Activated CD8-positive, alpha-beta memory T cell treated with anti-CD3 and anti-CD28 coated beads, Interleukin-2, amount 10 ng/mL, durations not matched to agents 7 days and 5 days (primary cell): ENCODE measurements at places on chromosomes 6 and 20. TPM values are rescaled to one million over a fixed set of nuclear protein-coding genes. Genes with fewer than 3 reads are reported as not detected.

KIF13A gene
- not detected for total RNA-seq

LRRC1 gene
- 4.5 TPM for total RNA-seq

ADGRB3 gene
- 0.33 TPM for total RNA-seq

SPAG4 gene
- 5.2 TPM for total RNA-seq

PHACTR1 gene
- total RNA-seq, result 0.73 TPM

PDE7B gene
- 3.5 TPM for total RNA-seq

PLN gene
- not detected for total RNA-seq

OR2B6 gene
- total RNA-seq, result not detected

SPTLC3 gene
- 0.16 TPM for total RNA-seq

DNA sequence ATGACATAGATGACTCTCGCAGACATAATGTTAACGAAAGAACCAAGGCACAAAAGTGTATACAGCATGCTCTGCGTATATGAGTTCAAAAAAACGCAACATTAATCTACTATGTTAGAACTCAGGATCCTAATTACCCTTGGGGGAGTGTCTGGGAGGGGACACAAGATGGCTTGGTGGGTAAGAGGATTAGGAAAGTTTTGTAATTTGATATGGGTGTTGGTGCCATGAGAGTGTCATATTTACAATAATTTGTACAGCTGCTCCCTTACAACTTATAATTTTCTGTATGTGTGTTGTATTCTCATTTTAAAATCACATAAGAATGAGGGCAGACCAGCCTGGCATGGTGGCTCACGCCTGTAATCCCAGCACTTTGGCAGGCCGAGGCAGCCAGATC lies 38.6 kb downstream of the TFEB start:
- no peak overlapping the region for H3K4me3 ChIP-seq
- no peaks in the 10 kb centered on the region for H3K4me1 ChIP-seq
- no peak for DNase-seq
- H3K27ac ChIP-seq, result no peak overlapping the region
- H3K36me3 ChIP-seq, result no peaks in the 10 kb centered on the region

GRCh38 chr20:19756761-19757486 lies 1.1 kb upstream of the RIN2 start:
- H3K27ac ChIP-seq, result no peak overlapping the region
- H3K4me1 ChIP-seq, result no peaks in the 10 kb centered on the region
- no peaks in the 10 kb centered on the region for H3K36me3 ChIP-seq

DNA sequence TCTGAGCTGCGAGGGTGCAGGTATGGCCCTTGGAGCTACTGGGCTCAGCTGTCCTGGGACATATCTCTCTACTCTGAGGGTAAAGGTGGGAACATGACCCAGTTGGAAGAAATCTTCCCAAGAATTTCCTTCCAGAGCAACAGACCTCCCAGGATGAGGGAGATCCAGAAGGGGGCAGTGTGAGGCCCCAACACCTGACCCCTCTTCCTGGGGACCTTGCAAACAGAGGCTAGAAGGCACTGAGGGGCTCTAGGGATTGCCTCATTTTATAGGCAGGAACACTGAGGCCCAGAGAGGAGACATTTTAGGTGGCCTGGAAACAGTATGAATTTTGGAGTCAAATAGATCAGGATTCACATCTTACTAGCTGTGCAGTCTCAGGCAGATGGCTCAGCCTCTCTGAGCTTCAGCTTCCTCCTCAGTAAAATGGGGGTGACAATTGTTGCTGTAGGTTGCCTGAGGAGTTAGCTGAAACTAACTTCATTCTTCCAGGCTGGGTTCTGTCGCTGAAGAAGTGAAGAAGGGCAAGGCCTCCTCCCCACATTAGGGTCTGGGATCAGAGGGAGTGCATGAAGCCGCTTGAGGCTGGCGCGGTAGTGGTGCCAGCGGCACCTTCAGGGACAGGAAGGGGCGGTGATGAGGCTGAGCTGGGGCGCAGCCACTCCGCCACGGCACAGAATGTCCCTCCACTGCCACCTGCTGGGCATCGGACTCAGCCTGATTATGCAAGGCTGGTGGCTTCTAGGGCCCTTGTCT lies 11.4 kb downstream of the KCNK17 start:
- H3K36me3 ChIP-seq, result no peaks in the 10 kb centered on the region
- H3K27me3 ChIP-seq, result peaks cover 10% of the 10 kb centered on the region
- peak overlapping the region; percentile 44 for H3K4me3 ChIP-seq
- peak overlapping the region; percentile 30 for H3K27ac ChIP-seq
- DNase-seq, result peak; percentile 93

- DNase-seq, result no peak
- no peaks in the 10 kb centered on the region for H3K36me3 ChIP-seq
- no peak overlapping the region for H3K27ac ChIP-seq
- peaks cover 11% of the 10 kb centered on the region for H3K4me1 ChIP-seq
Observed at GRCh38 chr20:62875419-62876361, 14.1 kb upstream of the TCFL5 start.

GRCh38 chr20:57612436-57612835 lies 7.8 kb downstream of the ZBP1 start:
- DNase-seq, result peak; percentile 19
- H3K27me3 ChIP-seq, result no peaks in the 10 kb centered on the region
- peaks cover 59% of the 10 kb centered on the region for H3K36me3 ChIP-seq
- peaks cover 9% of the 10 kb centered on the region for H3K4me1 ChIP-seq

DNA sequence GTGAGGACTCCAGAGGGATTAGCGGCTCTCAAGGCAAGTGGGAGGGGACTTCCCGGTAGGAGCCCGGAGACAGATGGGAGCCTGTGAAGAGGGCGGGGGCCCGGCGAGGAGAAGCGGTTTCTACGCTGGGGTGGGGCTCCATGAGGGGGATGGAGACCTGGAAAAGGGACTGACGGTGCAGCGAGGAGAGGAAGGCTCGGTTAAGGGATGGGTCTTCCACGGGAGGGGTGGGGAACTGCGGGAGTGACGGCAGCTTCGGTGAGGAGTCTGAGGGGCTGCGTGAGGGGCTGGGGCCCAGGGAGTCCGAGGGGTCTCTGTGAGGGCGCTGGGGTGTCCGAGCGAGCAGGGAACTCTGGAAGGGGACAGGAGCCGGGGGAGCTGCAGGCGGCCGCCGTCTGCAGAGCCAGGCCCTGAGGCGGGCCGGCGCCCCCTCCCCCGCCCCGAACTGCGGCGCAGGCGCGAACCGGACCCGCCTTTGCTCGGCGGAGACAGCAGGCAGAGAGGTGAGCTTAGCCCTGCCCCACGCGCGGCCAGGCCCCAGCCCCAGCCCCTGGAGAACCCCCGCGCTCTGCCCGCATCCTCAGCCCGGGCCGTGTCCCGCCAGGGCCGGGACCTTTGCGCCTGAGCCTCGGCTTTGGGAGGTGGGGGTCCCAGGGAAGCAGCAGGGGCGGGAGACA lies at the start of gene NRSN2:
TSS of gene NRSN2 (plus strand) at position 472 of the 677 bp plus-strand sequence. CDS start 2,533 bp downstream, outside the sequence.
- peak within 1 kb of the TSS; percentile 47 for H3K27ac ChIP-seq
- H3K27me3 ChIP-seq, result peaks cover 5% of the 10 kb centered on the region
- H3K4me1 ChIP-seq, result peaks cover 16% of the 10 kb centered on the region
- H3K36me3 ChIP-seq, result peaks cover 3% of the 10 kb centered on the region

DNA sequence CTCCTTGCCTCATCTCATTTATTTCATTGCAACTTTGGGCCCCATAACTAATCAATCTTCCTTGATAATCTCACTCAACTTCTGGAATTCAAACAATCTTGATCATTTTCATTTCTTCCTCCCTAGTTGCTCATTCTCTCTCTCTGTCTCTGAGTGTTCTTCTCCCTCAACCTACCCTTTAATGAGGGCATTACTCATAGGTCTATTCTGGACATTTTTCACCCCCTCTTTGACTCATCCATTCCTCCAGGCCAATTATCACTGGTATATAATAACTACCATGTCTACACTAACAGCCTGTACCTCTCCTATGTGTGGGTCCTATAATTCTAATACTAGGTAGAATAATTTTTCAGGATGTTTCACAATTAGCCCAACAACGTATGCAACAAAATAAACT lies 78.8 kb downstream of the COL21A1 start:
- no peaks in the 10 kb centered on the region for H3K4me1 ChIP-seq
- H3K4me3 ChIP-seq, result no peak overlapping the region
- H3K36me3 ChIP-seq, result no peaks in the 10 kb centered on the region
- no peak for DNase-seq
- H3K27me3 ChIP-seq, result no peaks in the 10 kb centered on the region
- no peak overlapping the region for H3K27ac ChIP-seq

GRCh38 chr6:148570456-148570855 lies 176.4 kb upstream of the UST start:
- no peak for DNase-seq
- H3K4me3 ChIP-seq, result no peak overlapping the region
- H3K4me1 ChIP-seq, result peaks cover 26% of the 10 kb centered on the region
- H3K27ac ChIP-seq, result no peak overlapping the region
- H3K36me3 ChIP-seq, result no peaks in the 10 kb centered on the region

GRCh38 chr6:170283212-170284081 lies 7.4 kb downstream of the DLL1 start:
- no peak overlapping the region for H3K27ac ChIP-seq
- peaks cover 65% of the 10 kb centered on the region for H3K27me3 ChIP-seq
- H3K4me3 ChIP-seq, result no peak overlapping the region
- H3K4me1 ChIP-seq, result peaks cover 7% of the 10 kb centered on the region
- no peak for DNase-seq
- H3K36me3 ChIP-seq, result no peaks in the 10 kb centered on the region

GRCh38 chr6:150549674-150550101 lies 50.0 kb upstream of the PLEKHG1 start:
- no peak overlapping the region for H3K4me3 ChIP-seq
- no peaks in the 10 kb centered on the region for H3K4me1 ChIP-seq
- no peaks in the 10 kb centered on the region for H3K36me3 ChIP-seq

DNA sequence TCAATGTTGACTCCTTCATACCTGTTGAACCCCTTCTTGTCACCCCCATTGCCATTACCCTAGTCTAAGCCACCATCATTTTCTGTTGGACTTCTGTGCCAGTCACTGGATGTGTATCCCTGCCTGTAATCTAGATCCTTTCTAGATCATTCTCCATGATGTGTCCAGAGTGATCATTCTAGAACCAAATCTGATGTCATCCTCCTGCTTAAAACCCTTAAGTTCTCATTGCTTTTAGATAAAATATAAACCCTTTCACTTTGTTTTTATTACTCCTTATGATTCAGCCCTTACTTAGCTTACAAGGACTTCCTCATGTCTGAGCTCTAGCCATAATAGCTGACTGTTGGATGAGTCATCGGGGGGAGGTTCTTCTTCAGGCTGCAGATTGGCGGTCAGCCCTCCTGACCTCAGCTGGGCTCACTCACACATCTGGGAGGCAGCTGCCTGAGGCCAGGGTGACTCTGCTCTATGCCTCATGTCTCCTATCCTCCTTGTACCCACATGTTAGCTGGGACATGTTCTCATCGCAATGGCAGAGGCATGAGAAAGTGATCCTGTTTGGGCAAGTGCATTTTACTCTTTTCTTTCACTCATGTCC lies 287.6 kb downstream of the ESR1 start:
- no peak overlapping the region for H3K27ac ChIP-seq
- H3K4me3 ChIP-seq, result no peak overlapping the region
- H3K36me3 ChIP-seq, result no peaks in the 10 kb centered on the region
- no peaks in the 10 kb centered on the region for H3K27me3 ChIP-seq
- peaks cover 11% of the 10 kb centered on the region for H3K4me1 ChIP-seq

- H3K27me3 ChIP-seq, result no peaks in the 10 kb centered on the region
- no peak for DNase-seq
- no peak overlapping the region for H3K27ac ChIP-seq
- no peak overlapping the region for H3K4me3 ChIP-seq
- H3K36me3 ChIP-seq, result no peaks in the 10 kb centered on the region
- H3K4me1 ChIP-seq, result no peaks in the 10 kb centered on the region
Observed at GRCh38 chr6:19599796-19600464, 237.2 kb upstream of the ID4 start.
